ENCODE measurements at places on chromosomes 1 and 21. TPM values are rescaled to one million over a fixed set of nuclear protein-coding genes. Genes with fewer than 3 reads are reported as not detected.

DNA sequence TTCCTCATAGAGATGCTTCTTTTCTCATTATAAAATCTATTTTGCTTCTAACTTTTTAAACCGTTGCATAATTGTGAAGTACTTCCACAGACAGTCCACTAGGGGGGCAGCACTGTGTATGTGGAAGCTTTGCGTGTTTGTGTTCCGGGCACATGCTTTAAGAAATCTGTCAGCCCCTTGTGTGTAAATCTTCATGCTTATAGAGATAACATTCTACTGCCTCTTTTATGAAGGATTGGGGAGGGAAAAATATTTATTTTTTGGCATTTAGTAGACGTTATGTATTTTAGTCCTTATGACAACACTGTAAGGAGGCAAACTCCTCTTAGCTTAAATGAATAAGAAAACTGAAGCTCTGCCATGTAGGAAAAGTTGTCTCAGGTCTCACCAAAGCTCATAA is 157.3 kb upstream of the PTGFR start:
- H3K27ac ChIP-seq, result no peak overlapping the region
- peak; percentile 45 for DNase-seq
- no peaks in the 10 kb centered on the region for H3K27me3 ChIP-seq

GRCh38 chr1:228956864-228957263 is 221.6 kb downstream of the RHOU start:
- DNase-seq, result no peak
- no peaks in the 10 kb centered on the region for H3K27me3 ChIP-seq
- no peak overlapping the region for H3K27ac ChIP-seq
- H3K4me3 ChIP-seq, result no peak overlapping the region

DNA sequence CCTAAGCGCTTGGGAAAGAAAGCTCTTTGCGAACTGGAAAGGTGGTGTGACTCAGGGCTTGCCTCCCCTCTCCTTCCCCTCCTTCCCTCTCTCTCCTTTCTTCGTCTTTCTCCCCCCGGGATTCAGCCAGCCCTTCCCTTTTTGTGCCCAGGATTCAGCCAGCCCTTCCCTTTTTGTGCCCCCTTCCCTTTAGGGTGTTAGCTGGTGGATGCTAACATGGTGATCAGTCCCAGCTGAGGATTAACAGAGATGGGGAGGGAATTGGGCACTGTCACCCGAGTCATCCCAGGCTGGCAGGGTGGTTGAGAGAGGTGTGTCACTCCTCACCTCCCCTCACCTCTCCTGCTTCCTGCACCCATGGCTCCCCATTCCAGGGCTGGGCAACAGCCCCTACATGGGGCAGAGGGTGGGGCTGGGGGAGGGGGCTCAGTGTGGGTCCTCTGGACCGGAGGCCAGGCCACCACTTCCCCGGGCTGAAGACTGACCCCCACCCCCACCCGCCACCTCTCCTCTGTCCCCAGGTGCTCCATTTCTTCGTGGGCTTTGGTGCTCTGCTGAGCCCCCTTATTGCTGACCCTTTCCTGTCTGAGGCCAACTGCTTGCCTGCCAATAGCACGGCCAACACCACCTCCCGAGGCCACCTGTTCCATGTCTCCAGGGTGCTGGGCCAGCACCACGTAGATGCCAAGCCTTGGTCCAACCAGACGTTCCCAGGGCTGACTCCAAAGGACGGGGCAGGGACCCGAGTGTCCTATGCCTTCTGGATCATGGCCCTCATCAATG is 51.5 kb downstream of the ELK4 start:
- no peak overlapping the region for H3K4me3 ChIP-seq
- H3K27ac ChIP-seq, result no peak overlapping the region
- no peak for DNase-seq
- H3K4me1 ChIP-seq, result peaks cover 6% of the 10 kb centered on the region
- no peaks in the 10 kb centered on the region for H3K36me3 ChIP-seq

GRCh38 chr1:184974056-184974836 is at the start of gene NIBAN1:
NIBAN1 (minus strand) TSS chr1:184974508; CDS start chr1:184974356, 152 bp downstream.
- DNase-seq, result peak; percentile 30
- H3K36me3 ChIP-seq, result no peaks in the 10 kb centered on the region
- peaks cover 6% of the 10 kb centered on the region for H3K4me1 ChIP-seq
- H3K4me3 ChIP-seq, result peak within 1 kb of the TSS; percentile 70

- H3K36me3 ChIP-seq, result no peaks in the 10 kb centered on the region
- DNase-seq, result no peak
- peaks cover 5% of the 10 kb centered on the region for H3K4me1 ChIP-seq
- no peak overlapping the region for H3K27ac ChIP-seq
These were observed 44.9 kb upstream of the RAB3GAP2 start for GRCh38 chr1:220317161-220317560.

The TAS1R3 gene
- total RNA-seq, result 0.17 TPM

The CLIC6 gene
- not detected for total RNA-seq

The LRRC38 gene
- not detected for total RNA-seq

The SLC25A33 gene
- total RNA-seq, result 6.5 TPM

DNA sequence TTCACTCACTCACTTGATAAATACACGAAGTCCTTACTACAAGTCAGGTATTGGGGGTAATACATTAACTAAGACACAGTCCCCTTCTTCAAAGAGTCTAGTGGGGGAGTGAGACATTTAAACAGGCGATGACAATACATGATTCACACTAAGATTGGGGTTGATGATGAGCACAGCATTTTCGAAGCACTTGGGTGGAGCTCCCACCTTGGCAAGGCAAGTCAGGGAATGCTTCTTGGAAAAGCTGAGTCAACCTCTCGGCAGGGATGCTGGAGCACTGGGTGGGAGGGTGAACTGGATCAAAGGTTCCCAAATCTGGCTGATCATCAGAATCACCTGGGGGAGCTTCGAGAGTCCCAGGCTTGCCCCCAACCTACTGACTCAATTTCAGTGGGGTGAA is 57.9 kb upstream of the ENAH start:
- H3K27ac ChIP-seq, result peak overlapping the region; percentile 56
- H3K4me1 ChIP-seq, result peaks cover 17% of the 10 kb centered on the region
- H3K4me3 ChIP-seq, result no peak overlapping the region
- peak; percentile 97 for DNase-seq

The RCAN3 gene
- total RNA-seq, result 6.1 TPM

DNA sequence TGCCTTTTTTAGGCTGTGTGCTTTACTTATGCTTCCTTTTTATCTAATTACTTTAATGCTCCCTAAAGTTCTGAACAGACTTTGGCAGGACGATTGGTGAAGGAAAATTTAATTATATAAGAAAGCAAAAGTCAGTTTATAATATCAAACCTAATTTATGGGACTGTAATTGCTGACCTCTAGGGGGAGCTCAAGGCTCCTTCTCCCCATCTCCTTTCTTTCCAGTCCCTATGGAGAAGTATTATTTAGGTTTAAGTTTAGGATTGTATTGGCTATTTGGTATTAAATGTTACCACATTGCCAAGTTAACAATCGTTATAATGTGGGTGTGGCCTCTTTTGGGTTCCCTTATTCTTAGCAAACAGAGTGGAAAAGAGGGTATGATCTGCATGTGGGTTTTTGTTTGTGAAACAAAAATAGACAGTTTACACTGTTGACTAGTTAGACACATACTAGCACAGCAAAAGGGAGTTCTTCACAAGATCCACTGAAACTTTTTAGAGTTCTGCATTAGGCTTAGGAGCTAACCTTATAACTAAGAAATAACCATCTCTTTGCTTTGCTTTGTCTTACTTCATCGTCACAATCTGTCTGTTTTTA is 48.2 kb upstream of the TNFSF4 start:
- peak; percentile 75 for DNase-seq
- H3K36me3 ChIP-seq, result no peaks in the 10 kb centered on the region
- H3K27me3 ChIP-seq, result no peaks in the 10 kb centered on the region
- H3K27ac ChIP-seq, result no peak overlapping the region
- no peak overlapping the region for H3K4me3 ChIP-seq

The CLCA4 gene
- not detected for total RNA-seq

The GPR3 gene
- total RNA-seq, result 0.65 TPM

The GNG4 gene
- total RNA-seq, result 3.0 TPM

The OR6K3 gene
- not detected for total RNA-seq

DNA sequence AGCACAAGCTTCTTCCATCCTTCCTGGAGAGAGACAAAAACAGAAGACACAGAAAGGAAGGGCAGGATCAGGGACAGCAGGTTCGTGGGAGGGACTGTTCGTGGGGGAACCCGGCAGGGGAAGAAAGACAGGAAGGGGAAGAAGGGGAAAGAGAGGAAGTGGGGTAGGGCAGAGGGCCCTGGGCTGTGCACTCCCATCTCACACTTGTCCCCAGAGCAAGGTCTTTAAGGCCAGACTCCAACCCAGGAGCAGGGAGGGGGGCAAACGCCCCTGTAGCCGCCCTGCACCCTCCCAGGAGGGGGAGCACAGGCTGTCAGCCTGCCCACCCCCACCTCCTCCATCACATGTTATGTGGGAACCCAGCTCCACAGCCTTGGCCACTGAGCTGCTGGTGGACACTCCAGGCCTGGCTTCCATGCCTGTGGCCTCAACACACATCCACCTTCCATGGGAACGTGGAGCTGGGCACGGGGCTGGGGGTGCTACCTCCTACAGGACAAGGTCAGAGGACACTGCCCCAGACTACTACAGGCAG is 9.3 kb downstream of the SLC19A1 start:
- no peaks in the 10 kb centered on the region for H3K27me3 ChIP-seq
- H3K4me3 ChIP-seq, result no peak overlapping the region
- DNase-seq, result no peak
- peaks cover 6% of the 10 kb centered on the region for H3K36me3 ChIP-seq
- no peak overlapping the region for H3K27ac ChIP-seq
- H3K4me1 ChIP-seq, result no peaks in the 10 kb centered on the region

DNA sequence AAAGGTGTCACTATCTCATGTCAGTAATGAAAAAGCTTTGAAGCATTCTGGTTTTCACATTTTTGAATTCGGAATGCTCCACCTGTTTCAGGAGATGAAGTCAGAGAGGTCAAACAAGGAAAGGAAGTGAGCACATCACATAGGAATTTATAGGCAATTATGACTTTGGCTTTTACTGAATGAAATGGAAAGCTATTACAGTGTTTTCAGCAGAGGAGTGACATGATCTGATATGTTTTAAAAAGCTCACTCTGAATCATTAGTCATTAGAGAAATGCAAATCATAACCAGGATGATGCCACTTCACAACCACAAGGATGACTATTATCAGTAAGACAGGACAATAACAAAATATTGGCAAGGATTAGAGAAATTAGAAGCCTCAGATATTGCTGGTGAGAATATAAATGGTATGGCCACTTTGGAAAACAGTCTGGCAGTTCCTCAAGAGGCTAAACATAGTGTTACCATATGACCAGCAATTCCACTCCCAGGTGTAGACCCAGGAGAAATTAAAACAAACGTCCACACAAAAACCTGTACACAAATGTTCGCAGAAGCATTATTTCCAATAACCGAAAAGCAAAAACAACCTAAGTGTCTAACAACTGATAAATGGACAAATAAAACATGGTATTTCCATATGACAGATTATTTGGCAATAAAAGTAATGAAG is 7.5 kb downstream of the TAF1A start:
- no peaks in the 10 kb centered on the region for H3K27me3 ChIP-seq
- H3K4me1 ChIP-seq, result peaks cover 41% of the 10 kb centered on the region
- H3K27ac ChIP-seq, result peak overlapping the region; percentile 82
- peaks cover 84% of the 10 kb centered on the region for H3K36me3 ChIP-seq
- H3K4me3 ChIP-seq, result no peak overlapping the region
- peak; percentile 47 for DNase-seq

The TRIM17 gene
- not detected for total RNA-seq

DNA sequence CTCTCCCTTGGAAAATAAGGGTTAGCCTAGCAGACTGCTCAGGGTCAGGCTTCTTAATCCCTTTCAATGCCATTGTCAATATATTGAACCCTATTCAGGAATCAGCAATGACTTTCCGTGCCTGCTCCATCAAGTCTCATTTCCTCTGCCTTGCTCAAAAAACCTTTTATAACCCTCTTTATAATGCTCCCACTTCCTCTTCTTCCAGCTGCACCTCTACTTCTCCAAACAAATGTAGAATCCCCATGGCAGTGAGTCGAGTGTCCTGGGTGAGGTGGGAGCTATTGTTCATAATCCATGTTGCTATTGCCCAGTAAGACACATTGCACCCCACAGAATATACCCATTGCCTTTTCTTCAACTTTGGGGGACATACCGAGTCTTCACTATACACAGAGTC is 58.6 kb downstream of the OLIG1 start:
- no peaks in the 10 kb centered on the region for H3K4me1 ChIP-seq
- H3K27ac ChIP-seq, result no peak overlapping the region
- DNase-seq, result no peak
- H3K27me3 ChIP-seq, result peaks cover 67% of the 10 kb centered on the region
- no peak overlapping the region for H3K4me3 ChIP-seq

DNA sequence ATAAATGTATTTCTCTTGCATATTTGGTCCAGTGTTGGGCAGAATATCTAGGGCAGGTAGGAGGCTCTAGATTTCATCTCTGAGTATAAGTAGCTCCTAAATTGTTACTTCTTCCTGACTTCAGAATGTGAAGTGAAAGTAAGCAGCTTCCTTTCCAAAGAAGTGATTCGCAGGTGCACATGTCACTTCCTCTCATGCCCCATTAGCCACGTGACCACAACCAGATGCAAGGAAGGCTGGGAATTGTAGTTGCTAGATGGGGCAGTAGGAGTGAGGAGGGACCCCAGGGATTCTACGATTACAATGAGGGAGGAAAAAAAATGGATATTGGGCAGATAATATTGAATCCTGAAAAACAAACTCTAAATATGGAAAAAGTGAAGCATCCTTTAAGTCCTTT is 113.2 kb upstream of the CYYR1 start:
- no peak overlapping the region for H3K4me3 ChIP-seq
- H3K27ac ChIP-seq, result no peak overlapping the region
- H3K27me3 ChIP-seq, result no peaks in the 10 kb centered on the region
- no peaks in the 10 kb centered on the region for H3K4me1 ChIP-seq

DNA sequence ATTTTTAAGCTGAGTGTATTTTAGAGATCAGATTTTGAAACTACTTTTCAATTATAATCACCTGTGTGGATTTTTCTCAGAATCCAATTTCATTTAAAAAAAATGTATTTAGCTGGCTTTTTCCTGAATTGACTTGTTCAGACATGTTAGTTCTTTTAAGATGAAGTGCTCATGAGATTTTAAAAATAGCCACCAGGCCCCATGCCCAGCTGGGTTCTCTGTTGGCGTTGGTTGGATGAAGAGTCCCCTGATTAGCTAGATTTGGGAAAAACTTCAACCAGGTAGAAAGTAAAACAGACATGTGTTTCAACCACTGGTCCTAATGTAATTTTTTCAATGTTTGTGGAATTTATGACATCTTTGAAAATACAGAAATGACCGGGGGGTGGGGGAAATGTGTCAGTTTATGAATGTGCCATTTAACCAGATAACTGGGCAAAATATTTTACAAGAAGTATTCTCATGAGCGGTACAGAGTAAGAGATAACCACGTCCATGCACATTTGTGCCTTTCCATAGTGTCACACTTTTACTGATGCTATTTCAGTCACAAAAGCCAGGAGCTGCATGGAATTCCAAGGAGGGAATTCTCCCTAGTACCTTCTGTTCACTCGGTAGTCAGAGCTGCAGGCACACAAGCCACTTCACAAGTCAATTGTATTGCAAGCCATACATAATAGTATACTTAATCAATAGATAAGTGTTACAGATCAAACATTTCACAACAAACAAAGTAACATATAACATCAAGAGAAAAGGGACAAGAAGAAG is 51.1 kb downstream of the KCNK1 start:
- no peaks in the 10 kb centered on the region for H3K27me3 ChIP-seq
- H3K36me3 ChIP-seq, result peaks cover 22% of the 10 kb centered on the region
- H3K4me1 ChIP-seq, result peaks cover 28% of the 10 kb centered on the region
- no peak for DNase-seq
- H3K27ac ChIP-seq, result peak overlapping the region; percentile 53

GRCh38 chr1:245195398-245195797 is 40.6 kb downstream of the KIF26B start:
- no peaks in the 10 kb centered on the region for H3K27me3 ChIP-seq
- no peak overlapping the region for H3K27ac ChIP-seq

GRCh38 chr21:15742052-15742670 is 12.4 kb downstream of the USP25 start:
- H3K36me3 ChIP-seq, result peaks cover 24% of the 10 kb centered on the region
- no peaks in the 10 kb centered on the region for H3K27me3 ChIP-seq
- peak overlapping the region; percentile 45 for H3K4me3 ChIP-seq
- H3K27ac ChIP-seq, result peak overlapping the region; percentile 44
- H3K4me1 ChIP-seq, result peaks cover 60% of the 10 kb centered on the region
- no peak for DNase-seq
